Thymus (tissue), 14 donors: ENCODE measurements at places on chromosomes 2 and 18. TPM values are rescaled to one million over a fixed set of nuclear protein-coding genes. Genes with fewer than 3 reads are reported as not detected.

MDH1 gene
- total RNA-seq = 284 TPM

NT5DC4 gene
- 0.85 TPM for total RNA-seq

IL18R1 gene
- 7.5 TPM for total RNA-seq

ADRA2B gene
- total RNA-seq = 0.28 TPM

DNA sequence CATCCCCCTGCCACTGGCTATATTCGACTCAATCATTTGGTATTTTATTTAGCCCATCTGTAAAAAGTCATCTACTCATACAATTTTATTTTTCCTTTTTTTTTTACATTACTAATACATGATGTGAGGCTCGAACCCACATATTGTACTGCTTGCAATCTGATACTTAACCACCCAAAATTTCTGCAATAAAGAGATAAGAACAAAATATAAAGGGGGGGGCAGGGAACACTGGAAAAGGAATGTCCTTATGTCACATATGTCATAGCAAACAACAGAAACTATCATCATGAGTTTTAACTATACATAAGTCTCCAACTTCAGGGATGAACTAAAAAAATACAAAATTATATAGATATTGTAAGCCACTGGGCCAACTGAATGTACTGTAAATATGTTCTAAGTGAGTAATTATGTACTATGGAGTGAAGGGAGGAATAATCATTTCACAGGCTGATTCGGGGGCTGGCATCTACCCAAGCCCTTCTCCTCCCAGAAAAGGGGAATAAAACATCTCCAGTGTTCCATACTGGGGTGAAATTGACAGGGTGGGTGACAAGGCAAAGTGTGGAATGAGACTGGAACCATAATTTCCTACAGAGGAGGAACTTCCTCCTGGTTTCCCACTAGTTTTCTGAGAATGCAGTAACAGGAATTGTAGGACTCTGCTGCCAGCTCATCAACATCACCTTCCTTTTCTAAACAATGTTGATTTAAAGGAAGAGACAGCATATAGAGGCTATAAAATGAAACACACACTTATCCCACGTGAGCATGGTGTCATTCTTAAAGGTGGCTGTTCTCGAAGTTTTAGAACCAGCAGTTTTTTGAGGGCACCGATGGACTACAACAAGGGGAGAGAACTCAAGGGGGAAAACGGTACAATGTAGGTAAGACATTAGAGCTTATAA is 79.5 kb downstream of the FARSB start:
- no peak overlapping the region for H3K27ac ChIP-seq
- peaks cover 7% of the 10 kb centered on the region for H3K36me3 ChIP-seq
- H3K27me3 ChIP-seq = no peaks in the 10 kb centered on the region
- no peak for DNase-seq
- H3K4me1 ChIP-seq = peaks cover 4% of the 10 kb centered on the region
- H3K4me3 ChIP-seq = no peak overlapping the region

GRCh38 chr2:187874786-187875185 is 320.6 kb upstream of the TFPI start:
- DNase-seq = no peak
- H3K27ac ChIP-seq = no peak overlapping the region
- H3K27me3 ChIP-seq = no peaks in the 10 kb centered on the region
- H3K36me3 ChIP-seq = no peaks in the 10 kb centered on the region
- H3K4me3 ChIP-seq = no peak overlapping the region
- H3K4me1 ChIP-seq = no peaks in the 10 kb centered on the region

DNA sequence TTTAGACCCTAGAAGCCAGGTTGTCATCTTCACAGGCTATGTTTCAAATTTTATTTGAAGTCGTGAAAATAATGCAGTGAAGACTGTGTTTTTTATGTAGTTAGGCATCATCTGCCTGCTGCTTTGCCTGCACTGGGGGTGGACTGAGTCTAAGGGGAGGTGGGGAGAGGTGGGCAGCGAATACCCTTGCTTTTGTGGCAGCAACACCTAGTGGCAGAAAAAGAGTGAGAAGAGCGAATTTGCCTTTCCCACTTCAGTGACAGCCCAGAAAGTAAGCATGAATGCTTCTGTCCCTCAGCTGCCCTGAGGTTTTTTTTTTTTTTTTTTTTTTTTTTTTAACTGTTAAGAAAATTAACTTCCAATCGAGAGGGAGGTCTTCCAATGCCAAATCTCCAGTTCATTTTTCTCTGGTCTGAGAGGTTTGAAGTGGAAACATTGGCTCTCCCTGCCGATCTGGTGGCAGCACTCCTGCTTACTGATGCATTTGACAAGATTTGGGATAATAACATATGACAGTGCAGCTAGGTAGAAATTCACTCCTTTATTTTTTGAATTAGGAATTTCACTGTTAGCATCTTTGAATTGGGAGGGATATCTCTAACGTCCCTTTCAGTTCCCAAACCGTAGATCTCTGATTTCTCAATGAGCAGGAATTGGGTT is 60.3 kb upstream of the LYPD6B start:
- H3K27ac ChIP-seq = no peak overlapping the region
- H3K4me1 ChIP-seq = no peaks in the 10 kb centered on the region
- no peaks in the 10 kb centered on the region for H3K36me3 ChIP-seq
- H3K4me3 ChIP-seq = no peak overlapping the region
- DNase-seq = no peak

DNA sequence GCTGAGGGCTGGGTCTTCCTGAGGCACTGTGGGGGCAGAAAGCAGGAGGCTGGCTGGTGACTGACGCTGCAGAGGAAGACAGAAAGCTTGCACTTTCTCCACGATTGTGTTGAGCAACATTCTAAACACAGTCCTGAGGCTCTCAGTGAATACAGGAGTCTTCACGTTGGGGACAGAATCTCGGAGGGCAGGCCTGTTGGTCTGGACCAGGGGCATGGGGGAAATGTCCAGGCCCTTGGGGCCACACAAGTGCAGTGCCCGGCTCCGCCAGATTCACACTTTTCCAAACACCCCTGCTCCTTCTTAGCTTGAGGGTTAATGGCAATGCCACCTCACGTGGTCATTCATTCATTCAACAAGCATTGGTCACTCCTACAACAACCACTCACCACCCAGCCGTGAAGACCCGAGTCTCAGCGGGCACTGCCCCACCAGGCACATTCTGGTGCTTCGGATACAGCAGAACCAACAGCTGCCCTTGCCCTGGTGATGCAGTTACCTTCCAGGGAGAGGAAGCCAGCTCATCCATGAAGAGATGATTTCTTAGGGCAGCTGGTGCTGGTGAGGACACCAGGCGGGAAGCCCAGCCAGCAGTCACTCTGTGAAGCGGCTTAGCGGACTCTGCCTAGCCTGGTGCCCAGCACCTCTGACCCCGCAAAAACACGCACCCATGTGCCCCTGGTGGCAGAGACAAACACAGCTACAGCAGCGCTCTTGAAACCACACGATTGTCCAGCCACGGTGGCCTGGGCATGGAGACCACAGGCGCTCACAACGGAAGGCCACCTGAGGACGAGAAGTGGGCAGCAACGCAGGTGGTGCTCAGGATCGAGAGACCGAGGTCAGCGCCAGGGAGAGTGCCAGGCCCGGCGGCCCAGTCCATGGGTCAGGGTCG is 10.9 kb upstream of the GPC1 start:
- peaks cover 3% of the 10 kb centered on the region for H3K27me3 ChIP-seq
- no peak overlapping the region for H3K27ac ChIP-seq
- no peaks in the 10 kb centered on the region for H3K4me1 ChIP-seq
- no peak overlapping the region for H3K4me3 ChIP-seq
- H3K36me3 ChIP-seq = no peaks in the 10 kb centered on the region
- no peak for DNase-seq

- H3K4me3 ChIP-seq = no peak overlapping the region
- H3K36me3 ChIP-seq = no peaks in the 10 kb centered on the region
- no peak for DNase-seq
- no peaks in the 10 kb centered on the region for H3K27me3 ChIP-seq
- no peaks in the 10 kb centered on the region for H3K4me1 ChIP-seq
Observed at GRCh38 chr2:45833968-45834344, 182.5 kb downstream of the PRKCE start.

DNA sequence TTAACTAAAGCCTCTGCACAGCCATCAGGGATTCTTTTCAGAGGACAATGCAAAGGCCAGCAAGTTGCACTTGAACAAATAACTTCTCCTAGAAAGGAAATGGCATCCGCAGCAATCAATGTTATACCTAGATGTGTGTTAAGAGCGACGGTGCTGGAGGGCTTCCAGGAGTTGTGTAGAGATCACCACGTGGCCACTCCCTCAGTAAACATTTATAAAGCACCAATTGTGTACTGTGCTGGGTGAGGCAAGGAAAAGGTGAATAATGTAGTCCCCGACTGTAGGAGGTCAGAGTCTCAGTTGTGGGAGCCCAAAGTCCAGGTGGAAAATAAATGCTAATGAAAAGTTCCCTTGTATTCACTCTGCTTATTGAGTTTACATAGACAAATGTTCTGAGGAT is 135.0 kb downstream of the ALK start:
- DNase-seq = no peak
- H3K27ac ChIP-seq = no peak overlapping the region
- no peaks in the 10 kb centered on the region for H3K27me3 ChIP-seq
- H3K4me3 ChIP-seq = no peak overlapping the region
- H3K36me3 ChIP-seq = no peaks in the 10 kb centered on the region
- H3K4me1 ChIP-seq = no peaks in the 10 kb centered on the region

GRCh38 chr2:42368817-42369531 is 8.0 kb upstream of the COX7A2L start:
- no peak for DNase-seq
- H3K4me3 ChIP-seq = no peak overlapping the region
- no peaks in the 10 kb centered on the region for H3K27me3 ChIP-seq
- no peak overlapping the region for H3K27ac ChIP-seq
- no peaks in the 10 kb centered on the region for H3K36me3 ChIP-seq

GRCh38 chr18:73896685-73897084 is 250.9 kb downstream of the FBXO15 start:
- no peak for DNase-seq
- no peak overlapping the region for H3K27ac ChIP-seq
- H3K4me3 ChIP-seq = no peak overlapping the region
- no peaks in the 10 kb centered on the region for H3K27me3 ChIP-seq

- DNase-seq = no peak
- no peaks in the 10 kb centered on the region for H3K27me3 ChIP-seq
- no peak overlapping the region for H3K4me3 ChIP-seq
- no peak overlapping the region for H3K27ac ChIP-seq
- H3K36me3 ChIP-seq = no peaks in the 10 kb centered on the region
Observed at GRCh38 chr2:69689969-69690368, 46.4 kb upstream of the AAK1 start.

GRCh38 chr2:104855221-104856085 is 1.5 kb downstream of the POU3F3 start:
- no peaks in the 10 kb centered on the region for H3K36me3 ChIP-seq
- peaks cover 26% of the 10 kb centered on the region for H3K4me1 ChIP-seq
- H3K27ac ChIP-seq = no peak overlapping the region
- peaks cover 83% of the 10 kb centered on the region for H3K27me3 ChIP-seq

- H3K36me3 ChIP-seq = no peaks in the 10 kb centered on the region
- H3K27me3 ChIP-seq = no peaks in the 10 kb centered on the region
- no peaks in the 10 kb centered on the region for H3K4me1 ChIP-seq
- H3K4me3 ChIP-seq = no peak overlapping the region
- no peak for DNase-seq
Observed at GRCh38 chr2:217356142-217356541, 496.3 kb upstream of the TNP1 start.

DNA sequence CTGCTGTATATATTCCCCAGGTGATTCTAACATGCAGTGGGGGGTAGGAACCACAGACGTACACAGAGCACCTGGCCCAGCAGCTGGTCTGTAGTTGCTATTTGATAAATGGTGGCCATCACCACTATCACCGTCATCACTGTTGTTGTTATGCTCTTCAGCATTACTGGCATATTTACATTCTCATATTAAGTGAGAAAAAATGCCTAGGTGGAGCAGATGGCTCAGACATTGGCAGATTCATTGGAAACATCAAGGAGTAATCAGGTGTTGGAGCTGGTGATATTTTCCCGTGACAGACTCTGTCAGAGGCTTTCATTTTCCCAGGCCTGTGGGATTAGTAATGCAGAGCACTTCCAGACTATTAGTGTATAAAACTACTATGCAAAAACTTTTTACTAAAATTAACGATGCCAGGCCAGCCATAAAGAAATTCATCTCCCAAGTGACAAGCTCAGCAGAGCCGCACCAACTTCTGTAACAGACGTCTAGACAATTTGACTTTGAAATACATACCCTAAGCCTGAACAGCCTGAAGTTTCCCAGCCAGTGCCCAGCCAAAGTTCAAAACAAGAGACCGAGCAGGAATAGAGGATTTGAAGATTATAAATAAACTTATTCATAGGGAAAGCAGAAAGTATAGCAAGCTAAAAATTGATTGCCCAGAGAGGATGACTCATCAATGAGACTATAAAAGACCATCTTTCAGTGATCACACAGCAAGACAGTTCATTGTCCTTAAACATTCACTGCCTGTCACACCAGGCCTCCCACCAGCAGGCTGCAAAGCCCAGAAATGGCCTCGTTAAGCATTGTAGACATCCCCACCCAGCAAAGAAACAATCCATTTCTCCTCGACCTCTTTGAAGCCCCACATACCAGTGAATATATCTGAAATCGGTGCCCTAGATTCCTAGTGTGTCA is 247.4 kb upstream of the CHAC2 start:
- H3K4me3 ChIP-seq = no peak overlapping the region
- no peak overlapping the region for H3K27ac ChIP-seq
- no peaks in the 10 kb centered on the region for H3K27me3 ChIP-seq
- no peaks in the 10 kb centered on the region for H3K36me3 ChIP-seq
- no peaks in the 10 kb centered on the region for H3K4me1 ChIP-seq

DNA sequence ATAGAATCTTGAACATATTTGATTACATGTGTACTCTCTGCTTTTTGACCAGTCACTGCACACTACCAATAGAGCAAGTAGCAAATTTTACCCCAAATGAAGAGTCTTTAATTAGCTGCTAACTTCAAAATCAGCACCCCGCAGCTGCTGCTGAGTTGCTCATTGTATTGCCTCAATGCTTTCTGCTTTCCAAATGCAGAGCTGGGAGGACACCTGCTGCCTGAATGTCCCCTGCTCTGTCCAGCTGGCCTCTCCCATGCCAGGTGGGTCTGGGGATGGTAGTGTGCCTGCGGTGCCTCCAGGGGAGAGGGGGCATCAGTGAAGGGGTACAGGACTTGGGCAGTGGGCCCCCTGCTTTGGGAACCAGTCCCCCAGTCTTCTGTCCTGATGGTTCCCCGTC is 184.8 kb downstream of the PRKCE start:
- DNase-seq = no peak
- no peaks in the 10 kb centered on the region for H3K4me1 ChIP-seq
- no peaks in the 10 kb centered on the region for H3K36me3 ChIP-seq
- H3K27ac ChIP-seq = no peak overlapping the region
- H3K27me3 ChIP-seq = no peaks in the 10 kb centered on the region

GRCh38 chr18:76406791-76407190 is 88.3 kb downstream of the ZNF516 start:
- no peak overlapping the region for H3K27ac ChIP-seq
- no peak overlapping the region for H3K4me3 ChIP-seq
- no peaks in the 10 kb centered on the region for H3K4me1 ChIP-seq
- no peak for DNase-seq
- no peaks in the 10 kb centered on the region for H3K36me3 ChIP-seq
